ENCODE measurements at places on chromosomes 13 and 19.

DNA sequence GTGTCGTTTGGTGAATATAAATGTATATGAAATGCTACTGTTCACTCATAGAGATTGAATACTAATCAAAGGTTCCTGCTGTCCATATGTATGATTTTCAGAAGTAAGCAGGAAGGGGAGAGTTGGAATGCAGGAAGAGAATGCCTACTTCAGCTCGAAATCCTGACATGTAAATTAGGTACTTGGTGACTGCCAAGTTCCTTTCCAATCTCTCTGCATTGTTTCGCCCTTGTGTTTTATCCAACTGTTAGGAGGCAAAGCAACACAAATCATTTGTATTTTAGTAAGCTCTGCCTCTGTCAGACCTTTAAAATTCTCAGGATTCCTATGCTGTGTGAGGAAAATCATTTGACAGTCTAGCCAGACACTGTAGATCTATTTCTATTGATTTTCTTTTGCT lies 9.0 kb downstream of the STARD13 start:
- no peak for DNase-seq

- DNase-seq: no peak
Observed at GRCh38 chr19:13024126-13024950, 29.1 kb downstream of the NFIX start.

GRCh38 chr19:20254121-20254520 lies 87.1 kb downstream of the ZNF486 start:
- no peak for DNase-seq

GRCh38 chr19:13017306-13018034 lies 22.2 kb downstream of the NFIX start:
- no peak for DNase-seq

- DNase-seq: no peak
Observed at GRCh38 chr19:42794765-42795164, 29.3 kb upstream of the PSG8 start.

DNA sequence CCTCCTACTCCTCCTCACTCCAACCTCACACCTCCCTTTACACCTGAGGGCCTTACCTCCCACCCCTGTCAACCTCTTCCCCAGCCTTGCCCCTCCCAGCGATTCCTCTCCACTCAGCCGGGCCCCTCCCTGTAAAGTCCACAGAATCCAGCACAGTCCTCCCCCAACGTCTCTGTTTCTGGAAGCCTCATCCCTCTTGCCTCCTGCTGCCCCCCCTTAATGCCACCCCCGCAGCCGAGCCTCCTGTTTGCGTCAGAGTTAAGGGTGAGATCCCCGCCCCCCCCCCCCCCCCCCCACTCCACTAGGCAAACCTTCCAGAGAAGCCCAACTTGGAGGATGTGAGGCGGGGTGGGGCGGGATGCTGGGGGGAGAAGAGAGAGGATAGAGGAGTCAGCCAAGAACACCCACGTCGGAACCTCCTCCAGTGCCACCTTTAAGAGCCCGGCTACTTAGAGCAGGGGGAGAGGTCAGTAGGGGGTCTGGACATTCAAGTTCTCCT lies 2.1 kb downstream of the UNC13A start:
- DNase-seq: no peak

- no peak for DNase-seq
Observed at GRCh38 chr19:17086834-17087233, 11.3 kb downstream of the MYO9B start.

GRCh38 chr13:106911020-106911419 lies 343.1 kb upstream of the ARGLU1 start:
- DNase-seq: no peak

DNA sequence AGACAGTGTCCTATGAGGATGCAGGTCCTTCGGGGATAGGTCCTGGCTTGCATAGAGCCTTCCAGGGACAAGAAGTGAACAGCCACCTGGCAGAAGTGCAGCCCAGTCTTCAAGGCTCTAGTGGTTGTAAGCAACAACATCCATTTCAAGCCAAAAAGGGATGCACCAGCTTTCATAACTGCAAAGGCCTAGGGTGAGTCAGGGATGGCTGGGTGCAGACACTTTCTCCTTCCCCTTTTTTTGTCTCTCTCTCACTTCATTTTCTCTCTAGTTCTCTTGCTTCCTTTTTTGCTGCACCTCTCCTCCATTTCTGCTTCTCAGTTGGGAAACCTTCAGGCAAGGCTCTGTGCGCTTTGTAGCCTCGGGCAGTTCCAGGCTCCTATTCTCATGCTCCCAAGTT lies 196.2 kb upstream of the ZNF536 start:
- DNase-seq: no peak

- DNase-seq: no peak
Observed at GRCh38 chr13:79796136-79796535, 315.2 kb downstream of the NDFIP2 start.

DNA sequence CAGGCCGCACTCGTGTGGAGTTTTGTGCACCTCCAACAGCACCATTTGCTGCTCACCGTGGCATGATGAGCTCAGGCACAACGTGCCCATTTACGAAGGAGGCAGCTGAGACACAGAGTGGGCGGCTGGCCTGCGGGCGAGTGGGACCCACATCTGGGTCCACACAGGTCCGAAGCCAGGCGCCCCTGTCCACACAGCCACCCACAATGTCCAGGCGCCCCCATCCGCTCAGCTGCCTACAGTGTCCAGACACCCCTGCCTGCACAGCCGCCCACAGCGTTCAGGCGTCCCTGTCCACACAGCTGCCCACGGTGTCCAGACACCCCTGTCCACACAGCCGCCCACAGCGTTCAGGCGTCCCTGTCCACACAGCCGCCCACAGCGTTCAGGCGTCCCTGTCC lies 42.5 kb upstream of the F7 start:
- no peak for DNase-seq

DNA sequence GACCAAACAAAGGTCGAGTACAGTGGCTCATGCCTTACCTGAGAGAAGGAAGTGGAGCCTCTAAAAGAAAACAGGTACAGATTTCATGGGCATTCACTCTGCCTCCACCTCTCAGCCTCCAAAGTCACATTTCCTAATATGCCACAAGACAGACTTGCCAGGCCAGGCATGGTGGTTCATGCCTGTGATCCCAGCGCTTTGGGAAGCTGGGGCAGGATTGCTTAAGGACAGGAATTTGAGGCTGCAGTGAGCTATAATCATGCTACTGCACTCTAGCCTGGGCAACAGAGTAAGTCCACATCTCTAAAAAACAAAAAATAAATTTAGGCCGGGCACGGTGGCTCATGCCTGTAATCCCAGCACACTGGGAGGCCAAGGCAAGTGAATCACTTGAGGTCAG lies 10.9 kb upstream of the DNMT1 start:
- DNase-seq: no peak

GRCh38 chr19:18308948-18309325 lies 13.9 kb downstream of the LSM4 start:
- DNase-seq: no peak

DNA sequence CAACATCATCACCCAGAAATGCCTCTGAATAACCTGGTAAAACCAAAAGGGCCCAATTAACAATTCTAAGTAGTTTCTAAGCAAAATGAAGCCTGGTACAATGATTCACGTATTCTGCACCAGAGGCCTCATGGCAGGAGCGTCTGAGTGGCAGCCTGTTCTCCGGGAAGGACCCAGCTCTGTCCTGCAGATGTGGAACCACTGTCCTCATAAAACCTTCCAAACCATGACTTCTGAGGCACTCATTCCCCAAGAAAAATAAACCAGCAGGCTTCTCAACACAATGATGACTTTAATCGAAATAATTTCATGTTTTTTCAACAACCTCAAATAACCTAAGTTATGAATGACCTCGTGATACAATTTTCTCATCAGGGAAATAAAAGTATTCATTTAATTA lies 89.9 kb downstream of the STK24 start:
- DNase-seq: no peak

GRCh38 chr13:106738186-106738678 lies 170.3 kb upstream of the ARGLU1 start:
- no peak for DNase-seq

DNA sequence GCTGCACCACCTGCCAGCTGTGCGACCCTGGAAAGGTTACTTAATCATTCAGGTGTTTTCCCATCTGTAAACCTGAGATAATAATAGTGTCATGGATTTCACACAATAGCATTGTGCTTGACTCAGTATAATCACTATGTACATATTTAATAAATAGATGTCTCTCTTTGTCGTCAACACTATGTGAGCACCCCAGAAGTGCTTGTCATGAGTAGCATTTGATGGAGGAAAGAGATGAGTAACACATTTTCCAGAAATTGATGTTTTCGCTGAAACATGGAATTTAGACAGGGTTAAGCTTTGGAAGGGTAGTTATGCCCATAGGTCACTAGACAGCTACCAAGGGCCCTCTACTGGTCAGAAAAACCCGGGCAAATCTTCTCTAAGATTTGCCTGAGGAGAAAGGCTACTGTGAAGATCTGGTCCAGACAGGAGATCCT lies 9.5 kb upstream of the MBNL2 start:
- no peak for DNase-seq

GRCh38 chr13:29591310-29591709 lies 4.2 kb downstream of the SLC7A1 start:
- DNase-seq: no peak

DNA sequence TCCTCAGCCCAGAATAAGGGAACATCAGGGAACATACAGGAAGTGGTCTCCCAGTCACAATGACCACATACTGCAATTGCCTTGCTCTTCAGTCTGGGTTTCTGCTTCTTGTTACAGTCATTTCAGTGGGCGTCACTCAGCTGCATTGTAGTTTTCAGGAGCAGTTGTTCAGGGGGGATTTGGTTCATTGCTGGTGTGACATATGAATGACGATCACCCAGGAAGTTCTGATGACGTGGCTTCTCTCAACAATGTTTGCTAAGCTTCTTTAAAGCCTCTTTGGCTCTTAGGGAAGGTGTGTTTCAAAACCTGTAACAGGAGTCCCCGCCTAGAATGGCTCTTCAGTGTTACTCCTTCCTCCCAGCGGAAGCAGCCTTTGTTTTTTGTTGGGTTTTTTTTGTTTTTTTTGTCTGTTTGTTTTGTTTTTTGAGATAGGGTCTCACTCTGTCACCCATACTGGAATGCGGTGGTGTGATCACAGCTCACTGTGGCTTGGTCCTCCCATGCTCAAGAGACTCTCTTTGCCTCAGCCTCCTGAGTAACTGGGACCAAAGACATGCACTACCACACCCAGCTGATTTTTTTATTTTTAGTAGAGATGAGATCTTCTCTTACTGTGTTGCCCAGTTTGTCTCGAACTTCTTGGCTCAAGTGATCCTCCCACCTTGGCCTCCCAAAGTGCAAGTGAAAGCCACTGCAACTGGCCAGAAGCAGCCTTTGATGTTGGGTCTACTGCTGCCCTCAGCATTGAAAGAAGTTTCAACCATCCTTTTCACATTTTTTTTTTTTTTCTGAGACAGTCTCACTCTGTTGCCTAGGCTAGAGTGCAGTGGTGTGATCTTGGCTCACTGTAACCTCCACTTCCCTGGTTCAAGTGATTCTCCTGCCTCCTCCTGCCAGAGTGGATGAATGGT lies 1.4 kb upstream of the SCEL start:
- DNase-seq: no peak

GRCh38 chr13:42894765-42895243 lies 97.2 kb downstream of the EPSTI1 start:
- DNase-seq: no peak

GRCh38 chr13:60944016-60944415 lies 471.6 kb downstream of the PCDH20 start:
- DNase-seq: no peak

DNA sequence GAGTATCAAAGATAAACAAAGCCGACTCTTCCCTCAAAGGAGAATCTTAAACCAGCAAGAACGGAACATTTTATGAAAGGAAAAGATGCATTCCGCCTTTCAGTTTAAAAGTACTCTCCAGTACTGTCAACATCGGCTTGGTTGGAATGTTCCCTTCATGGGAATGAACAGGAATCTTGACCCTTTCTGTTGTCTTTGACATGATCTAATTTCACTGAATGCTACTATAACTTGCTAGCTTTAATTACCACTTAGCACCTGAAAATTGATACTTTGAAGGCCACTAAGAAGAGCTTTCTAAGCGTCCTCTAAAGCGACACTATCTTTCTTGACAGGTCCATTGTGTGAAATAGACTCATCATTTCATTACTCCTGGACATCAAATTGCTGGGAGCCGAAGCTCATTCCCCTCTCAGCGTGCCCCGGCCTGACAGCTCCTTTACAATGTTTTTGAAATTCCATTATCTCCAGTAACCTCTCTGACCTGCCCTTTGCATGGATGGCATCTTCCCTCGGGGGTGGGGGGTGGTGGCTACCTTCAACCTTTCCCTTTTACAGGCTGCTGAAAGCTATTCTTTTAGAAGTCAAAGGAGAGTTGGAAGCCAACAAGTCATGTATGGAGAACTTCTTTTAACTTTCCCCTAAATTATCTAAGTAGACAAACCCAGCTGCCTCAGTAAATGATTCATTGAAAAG lies 67.9 kb downstream of the EFNB2 start:
- no peak for DNase-seq

GRCh38 chr13:99830931-99831330 lies 140.6 kb downstream of the ZIC5 start:
- DNase-seq: no peak

DNA sequence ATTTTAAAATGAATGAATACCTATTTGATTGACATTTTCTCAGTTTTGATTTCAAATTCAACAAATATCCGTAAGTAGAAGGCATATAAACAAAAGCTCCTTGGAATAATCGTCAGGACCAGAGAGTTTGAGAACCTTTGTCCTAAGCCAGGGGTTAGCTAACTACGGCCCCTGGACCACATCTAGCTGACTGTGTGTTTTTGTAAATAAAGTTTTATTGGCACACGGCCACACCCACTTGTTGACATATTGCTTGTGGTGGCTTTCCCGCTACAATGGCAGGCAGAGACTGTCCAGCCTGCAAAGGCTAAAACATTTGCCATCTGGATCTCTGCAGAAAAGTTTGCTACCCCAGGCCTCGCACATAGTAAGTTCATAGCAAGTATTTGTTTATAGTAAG lies 83.4 kb downstream of the GNG7 start:
- no peak for DNase-seq

DNA sequence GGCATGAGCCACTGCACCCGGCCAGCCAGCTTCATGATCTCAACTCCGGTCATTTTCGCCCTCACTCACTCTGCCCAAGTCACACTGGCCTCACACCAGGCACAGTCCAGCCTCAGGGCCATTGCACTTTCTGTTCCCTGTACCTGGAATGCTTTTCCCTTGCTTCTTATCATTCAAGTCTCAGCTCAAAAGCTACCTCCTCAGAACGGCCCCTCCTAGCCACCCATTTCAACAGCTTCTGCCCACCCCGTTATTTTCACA lies 2.5 kb upstream of the TLE2 start:
- no peak for DNase-seq

- no peak for DNase-seq
Observed at GRCh38 chr19:6218491-6219146, 61.2 kb downstream of the MLLT1 start.

DNA sequence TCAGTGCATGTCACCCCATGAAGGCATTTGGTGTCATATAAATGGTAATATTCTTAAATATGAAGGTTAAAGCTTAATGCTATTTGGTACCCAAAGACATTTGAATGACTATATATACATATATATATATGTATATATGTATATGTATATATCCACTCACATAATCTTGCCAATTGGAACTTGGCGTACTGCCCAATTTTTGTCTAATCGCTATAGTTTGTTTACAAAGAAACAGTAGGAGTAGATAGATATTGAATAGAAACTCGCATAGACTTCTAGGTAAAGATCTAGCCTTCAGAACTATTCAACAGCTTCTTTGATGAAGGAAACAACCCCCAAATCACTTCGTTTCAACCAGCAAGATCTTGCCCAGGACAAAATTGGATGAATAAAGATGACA lies 24.1 kb downstream of the KLF5 start:
- DNase-seq: no peak

Data from cortex of kidney (tissue), 1 donor.